ENCODE measurements at places on chromosomes 5 and 9.

GRCh38 chr9:119278171-119278570 is 91.1 kb downstream of the BRINP1 start:
- DNase-seq: no peak

GRCh38 chr9:76352026-76352620 is 42.1 kb downstream of the RFK start:
- no peak for DNase-seq

- DNase-seq: no peak
These were observed 20.6 kb downstream of the JMY start for GRCh38 chr5:79256563-79256962.

- no peak for DNase-seq
These were observed 83.7 kb upstream of the SLC1A3 start for GRCh38 chr5:36522746-36523065.

GRCh38 chr9:127523312-127523851 is 72.1 kb downstream of the LRSAM1 start:
- no peak for DNase-seq

DNA sequence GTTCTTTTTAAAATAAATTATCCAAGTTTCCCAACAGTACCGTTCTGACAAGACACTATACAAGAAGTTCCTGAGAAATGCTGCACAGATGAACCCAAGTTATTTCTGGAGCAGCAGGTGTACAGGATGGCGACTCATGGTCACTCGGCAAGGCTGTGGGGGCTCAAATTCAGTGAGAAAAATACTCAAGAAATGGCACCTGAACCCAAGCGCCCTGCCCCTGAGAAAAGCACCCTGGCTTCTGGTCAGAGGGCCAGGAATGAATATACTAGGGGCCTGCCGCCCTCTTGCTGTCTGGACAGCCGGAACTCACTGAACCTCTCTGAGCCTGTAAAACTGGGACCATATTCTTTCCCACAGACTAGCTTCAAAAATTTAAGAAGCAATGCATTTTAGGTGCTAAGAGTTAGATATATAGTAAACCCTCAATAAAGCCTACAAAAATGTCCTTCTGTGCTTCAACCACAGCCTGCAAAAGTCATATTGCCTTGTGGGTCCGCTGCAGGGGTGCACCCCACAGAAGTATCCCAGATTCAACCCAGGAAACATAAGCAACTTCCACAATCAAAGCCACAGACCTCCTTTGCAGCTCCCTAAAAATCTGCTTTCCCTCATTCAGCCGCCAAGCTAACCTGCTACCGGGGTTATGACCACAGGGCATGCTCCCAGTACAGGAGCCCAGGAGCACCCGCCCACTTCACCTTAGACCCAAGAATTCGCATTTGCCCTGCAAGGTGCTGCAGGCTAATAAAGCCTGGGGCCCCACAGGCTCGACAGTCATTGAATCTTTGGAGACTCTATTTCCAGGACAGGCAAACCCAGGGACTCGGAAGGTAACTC is 1.4 kb downstream of the RAPGEF1 start:
- no peak for DNase-seq

DNA sequence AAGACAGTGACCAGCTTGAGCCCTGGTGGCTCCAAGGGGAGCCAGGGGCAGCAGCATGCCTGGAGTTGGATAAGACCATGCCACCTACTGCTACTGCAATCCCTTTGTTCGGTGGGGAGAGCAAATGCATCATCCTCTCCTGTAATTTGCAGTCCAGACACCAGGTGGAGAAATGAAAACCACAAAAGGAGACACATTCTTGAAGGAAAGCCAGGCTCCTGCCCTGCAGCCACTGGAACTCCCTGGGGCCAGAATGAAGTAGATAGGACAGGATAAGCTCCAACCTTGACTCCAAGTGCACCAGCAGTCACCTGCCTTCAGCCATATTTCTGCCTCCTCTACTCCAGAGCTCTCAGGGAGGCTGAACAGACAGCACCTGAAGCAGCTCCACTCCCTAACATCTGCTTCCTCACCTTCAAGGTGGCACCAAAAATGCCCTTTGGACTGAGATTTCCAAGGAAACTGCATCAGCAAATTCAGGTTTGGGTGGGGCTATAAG is 65.1 kb upstream of the IQGAP2 start:
- no peak for DNase-seq

- DNase-seq: no peak
These were observed 3.6 kb upstream of the NPR3 start for GRCh38 chr5:32707418-32707997.

DNA sequence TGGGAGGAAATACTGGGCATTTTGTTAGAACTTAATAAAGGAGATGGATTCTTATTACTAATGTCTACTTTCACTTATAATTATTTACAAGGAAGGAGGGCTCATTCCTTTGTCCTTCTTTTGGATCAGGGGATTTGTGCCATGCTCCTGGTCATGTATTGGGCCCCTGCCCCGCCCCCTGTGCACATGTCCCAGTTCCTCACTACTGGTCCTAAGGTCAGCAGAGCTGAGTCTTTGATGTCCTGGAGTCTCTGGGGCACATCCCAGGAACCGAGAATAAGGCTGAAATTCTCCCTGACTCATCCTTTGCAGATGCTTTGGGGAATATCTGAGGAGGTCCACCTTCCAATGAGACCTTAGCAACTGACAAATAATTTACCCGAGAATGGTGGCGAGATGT is 19.6 kb upstream of the TIFAB start:
- DNase-seq: no peak

- DNase-seq: no peak
These were observed 127.2 kb downstream of the VPS13A start for GRCh38 chr9:77304543-77304942.

DNA sequence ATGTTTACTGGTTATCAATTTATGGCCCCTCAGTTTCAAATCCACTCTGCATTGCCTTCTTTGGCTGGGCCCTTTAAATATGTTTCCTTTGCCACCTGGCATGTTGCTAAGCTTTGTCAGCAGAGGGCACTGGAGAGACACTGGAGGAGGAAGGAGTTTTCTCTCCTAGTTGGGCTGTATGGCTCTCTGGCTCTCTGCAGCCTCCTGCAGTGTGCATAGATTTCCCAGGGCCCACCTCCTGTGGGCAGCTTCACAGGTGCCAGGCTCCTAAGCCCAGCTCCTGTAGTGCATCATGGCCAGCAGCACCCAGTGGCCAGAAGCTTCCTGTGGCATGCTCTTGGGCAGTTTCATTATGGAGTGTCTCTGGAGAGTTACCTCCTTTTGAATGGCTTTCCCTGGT is 23.3 kb downstream of the CAVIN4 start:
- no peak for DNase-seq

DNA sequence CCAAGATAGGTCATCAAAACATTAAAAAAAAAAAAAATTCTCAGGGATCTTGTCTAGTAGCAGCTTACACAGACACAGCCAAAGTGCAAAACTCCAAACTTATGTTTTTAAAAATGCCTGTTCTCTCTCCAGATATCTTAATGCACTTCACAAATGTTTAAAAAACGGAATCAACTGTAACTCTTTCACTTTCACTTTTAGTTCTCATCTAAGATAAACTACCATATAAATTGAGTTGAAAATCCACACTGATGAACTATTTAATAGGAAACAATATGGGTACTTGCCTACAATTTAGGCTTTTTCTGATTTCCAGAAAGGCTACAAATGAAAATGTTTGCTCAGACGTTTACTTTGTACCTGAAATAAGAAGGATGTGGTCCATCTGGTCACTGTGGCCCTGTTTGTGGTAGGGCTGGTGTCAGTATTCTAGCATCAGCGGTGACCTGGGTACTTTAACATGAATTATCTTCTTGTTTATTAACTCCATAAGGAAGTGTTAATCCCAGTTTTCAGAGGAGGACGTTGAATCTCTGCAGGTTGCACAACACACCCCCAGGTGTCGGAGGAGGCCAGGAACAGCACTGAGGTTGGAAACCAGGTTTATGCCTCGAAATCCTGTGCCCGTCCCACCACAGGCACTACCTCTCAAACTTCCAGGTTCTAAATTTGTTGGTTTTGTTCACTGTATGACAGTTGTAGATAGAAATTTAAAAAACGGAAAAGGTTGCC is 13.3 kb upstream of the LPCAT1 start:
- peak; percentile 60 for DNase-seq

GRCh38 chr5:19855931-19856330 is 132.1 kb downstream of the CDH18 start:
- no peak for DNase-seq

DNA sequence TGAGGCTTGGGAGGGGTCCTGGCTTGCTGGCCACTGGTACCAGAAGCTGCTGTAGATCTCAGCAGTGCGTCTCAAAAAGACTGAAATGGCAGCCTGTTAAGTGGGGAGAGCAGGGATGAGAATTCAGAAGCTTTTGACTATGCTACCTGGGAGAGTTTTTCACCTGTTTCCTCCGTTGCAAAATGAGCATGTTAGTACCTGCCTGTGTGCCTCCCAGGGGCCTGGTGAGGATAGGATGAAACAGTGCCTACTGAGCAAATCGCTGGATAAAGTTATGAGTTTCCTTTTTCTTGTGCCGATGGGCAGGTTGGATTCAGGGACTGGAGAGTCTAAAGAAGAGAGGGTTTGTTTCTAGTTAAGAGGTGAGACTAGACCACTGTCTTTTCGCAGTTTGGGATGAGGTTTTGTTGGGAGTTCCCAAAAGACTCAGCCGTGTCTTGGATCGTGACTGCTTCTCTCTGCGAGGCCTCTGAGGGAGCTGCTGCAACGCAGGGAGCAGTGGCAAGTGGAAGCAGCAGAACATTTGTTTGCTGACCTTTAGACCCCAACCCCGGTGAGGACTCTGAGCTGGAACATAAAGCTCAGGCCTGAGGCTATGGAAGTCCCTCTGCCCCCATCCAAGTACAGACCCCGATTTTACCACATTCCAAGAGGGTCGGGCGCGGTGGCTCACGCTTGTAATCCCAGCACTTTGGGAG is 1.4 kb downstream of the RALGPS1 start:
- no peak for DNase-seq

- DNase-seq: no peak
These were observed 33.0 kb downstream of the SNX30 start for GRCh38 chr9:112783551-112783954.

DNA sequence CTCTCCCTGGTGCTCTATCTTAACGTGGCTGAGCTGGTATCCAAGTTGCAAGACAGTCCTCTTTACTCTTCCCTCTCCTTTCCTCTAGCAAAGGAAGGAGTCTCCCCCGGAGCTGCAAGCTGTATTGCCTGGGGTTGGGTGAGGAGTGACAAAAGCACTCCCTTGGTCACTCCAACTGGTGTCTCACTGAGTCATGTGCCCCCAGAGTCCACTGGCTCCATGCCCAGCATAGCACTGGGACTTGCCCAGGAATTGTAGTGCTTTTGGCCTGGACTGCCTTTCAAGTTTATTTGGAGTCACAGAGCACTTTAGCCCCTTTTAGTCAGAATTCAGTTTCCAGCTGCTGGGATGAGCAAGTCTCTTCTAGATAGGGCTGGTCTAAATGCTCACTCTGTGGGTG is 82.6 kb upstream of the FST start:
- DNase-seq: no peak

DNA sequence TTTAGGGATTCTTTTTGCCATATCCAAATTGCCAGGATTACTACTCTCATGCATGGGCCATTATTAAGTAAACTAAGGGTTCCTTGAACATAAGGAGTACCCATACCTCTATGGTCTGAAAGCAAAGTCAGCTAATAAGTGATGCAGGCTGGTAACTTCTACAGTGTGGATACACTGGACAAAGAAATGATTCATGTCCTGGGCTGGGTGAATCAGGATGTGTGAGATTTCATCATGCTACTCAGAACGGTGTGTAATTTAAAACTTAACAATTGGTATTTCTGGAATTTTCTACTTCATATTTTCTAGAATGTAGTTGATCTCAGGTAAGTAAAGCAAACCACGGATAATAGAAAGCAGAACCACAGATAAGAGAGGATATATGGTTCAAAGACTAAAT is 428.8 kb downstream of the CHSY3 start:
- no peak for DNase-seq

DNA sequence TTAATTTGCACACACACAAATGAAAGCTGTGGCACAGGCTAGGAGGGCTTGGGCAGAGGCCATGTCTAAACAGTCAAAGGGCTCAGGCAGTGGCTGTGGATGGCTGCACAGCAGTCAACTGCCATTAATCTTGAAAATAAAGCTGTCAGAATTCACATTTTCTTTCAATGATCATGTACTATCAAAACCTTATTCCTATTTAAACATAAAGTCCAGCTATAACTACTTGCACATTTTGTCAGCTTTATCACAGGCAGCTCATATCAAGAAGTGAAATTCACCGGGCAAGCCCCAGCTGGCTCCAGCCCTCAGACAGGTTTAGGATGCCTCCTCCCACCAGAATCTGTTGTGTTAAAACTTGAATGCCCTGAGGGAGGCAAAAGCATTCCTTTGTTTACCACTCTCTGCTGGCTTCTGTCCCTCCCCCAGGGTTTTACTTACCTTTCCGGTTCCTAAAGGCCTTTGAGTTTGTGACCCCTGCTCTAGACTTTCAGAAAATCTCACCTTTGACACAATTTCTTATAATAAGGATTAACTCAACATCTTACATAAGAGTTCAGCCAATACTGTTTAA is 54.9 kb upstream of the GRAMD2B start:
- DNase-seq: peak; percentile 78

GRCh38 chr9:90967145-90967538 is 165.5 kb downstream of the SYK start:
- no peak for DNase-seq

- DNase-seq: peak; percentile 63
These were observed 54.4 kb downstream of the EXD3 start for GRCh38 chr9:137368431-137369035.

DNA sequence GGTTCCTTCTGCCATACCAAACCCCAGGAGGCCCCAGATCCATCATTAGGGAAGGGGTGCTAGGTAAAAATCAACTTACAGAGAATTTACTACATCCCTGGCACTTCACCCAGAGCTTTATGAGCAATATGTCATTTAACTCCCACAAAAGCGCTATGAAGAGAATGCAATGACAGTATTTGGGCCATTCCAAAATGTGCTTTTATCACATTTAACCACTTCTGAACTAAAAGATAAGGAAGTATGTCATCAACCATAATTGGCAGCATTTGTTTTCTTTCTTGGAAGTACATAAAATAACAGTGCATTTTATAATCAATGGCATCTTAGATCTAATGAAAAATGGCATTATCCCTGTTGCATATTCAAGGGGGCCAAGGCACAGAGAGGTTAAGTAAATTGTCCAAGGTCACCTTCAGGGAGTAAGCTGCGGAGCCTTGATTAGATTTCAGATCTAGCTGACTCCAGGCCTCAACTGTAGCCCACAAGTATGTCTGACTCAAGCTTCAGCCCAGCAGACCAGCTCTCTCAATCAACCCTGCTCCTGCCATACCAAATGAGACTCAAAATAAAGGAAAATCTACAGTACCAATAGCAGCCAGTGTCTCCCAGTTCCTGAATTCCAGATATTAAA is 16.5 kb downstream of the SH3TC2 start:
- DNase-seq: no peak
